Inflammatory macrophage treated with lipopolysaccharide for 1 hour (primary cell): ENCODE measurements at places on chromosomes 2 and 18.

- peak; percentile 13 for DNase-seq
Observed at GRCh38 chr2:184765112-184765895, 167.0 kb downstream of the ZNF804A start.

DNA sequence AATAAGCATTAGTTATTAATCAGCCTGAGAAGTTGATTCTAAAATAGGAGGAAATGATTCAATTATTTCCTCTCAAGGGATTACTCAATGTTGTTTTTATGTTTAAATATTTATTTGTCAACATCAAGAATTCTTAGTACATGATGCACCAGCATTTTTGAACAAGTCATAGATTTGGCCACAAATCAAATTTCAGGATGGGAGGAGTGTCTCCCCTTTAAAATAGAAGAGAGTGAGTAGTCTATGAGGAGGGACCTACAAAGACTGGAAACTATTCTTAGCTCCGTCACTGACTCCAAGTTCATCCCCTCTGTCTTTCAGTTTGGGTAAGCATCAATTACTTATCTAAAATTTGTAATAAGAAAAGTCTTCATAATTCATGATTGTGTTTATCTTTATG, 18.6 kb upstream of the IL18R1 start:
- no peak for DNase-seq

- DNase-seq = peak; percentile 21
Observed at GRCh38 chr2:25690058-25690457, 16.7 kb upstream of the DTNB start.

GRCh38 chr2:203535078-203535783, at the start of gene RAPH1:
RAPH1 (minus strand) TSS chr2:203535301; CDS start chr2:203495353, 39,948 bp downstream.
- DNase-seq = peak; percentile 92

DNA sequence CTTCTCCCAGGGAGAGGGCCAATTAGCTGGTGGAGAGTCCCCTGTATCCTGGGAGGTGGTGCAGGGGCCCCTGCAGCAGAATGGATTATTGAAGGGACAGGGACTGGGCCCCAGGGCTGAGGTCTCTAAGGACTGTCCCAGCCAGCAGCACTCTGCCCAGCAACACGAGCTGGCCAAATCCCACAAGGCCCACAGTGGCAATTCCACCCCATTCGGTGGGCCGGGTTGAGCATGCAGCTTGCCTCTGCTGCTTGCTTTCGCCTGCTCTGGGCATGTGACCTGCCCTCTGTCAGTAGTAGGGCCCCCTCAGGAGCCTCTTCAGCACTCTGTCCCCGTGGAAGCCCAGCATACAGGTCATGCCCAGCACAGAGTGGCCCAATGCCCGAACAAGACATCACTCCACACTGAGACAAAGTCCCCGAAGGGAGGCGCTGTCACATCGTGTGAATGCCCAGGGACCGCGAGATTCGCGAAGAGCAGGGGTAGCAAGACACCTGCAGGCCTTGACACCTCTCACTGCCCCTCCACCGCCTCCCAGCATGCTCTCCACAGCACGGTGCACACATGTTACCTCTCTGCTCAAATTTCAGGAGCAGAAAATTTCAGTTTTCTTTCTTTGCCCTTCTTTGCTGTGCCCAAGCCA, 65.4 kb downstream of the CRACDL start:
- DNase-seq = no peak

DNA sequence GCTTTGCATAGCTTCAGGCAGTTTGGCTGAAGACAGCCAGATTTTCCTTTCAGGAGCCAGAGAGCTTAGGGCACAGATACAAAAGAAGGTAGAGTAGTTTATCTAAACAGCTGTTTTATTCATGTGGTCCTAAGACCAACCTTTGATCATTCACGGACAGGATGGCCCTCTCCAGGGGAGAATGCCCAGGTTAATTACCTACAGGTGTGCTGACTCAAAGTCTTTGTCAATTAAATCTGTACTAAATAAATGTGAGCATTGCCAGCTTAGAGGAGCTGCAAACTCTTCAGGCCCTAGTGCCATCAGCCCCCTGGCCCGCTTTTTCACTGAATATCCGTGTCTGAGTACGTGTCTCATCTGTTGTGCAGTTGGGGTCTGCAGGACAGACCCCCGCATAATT, 554.7 kb downstream of the NUP35 start:
- no peak for DNase-seq

GRCh38 chr18:58037163-58037562, 6.9 kb upstream of the NEDD4L start:
- no peak for DNase-seq

DNA sequence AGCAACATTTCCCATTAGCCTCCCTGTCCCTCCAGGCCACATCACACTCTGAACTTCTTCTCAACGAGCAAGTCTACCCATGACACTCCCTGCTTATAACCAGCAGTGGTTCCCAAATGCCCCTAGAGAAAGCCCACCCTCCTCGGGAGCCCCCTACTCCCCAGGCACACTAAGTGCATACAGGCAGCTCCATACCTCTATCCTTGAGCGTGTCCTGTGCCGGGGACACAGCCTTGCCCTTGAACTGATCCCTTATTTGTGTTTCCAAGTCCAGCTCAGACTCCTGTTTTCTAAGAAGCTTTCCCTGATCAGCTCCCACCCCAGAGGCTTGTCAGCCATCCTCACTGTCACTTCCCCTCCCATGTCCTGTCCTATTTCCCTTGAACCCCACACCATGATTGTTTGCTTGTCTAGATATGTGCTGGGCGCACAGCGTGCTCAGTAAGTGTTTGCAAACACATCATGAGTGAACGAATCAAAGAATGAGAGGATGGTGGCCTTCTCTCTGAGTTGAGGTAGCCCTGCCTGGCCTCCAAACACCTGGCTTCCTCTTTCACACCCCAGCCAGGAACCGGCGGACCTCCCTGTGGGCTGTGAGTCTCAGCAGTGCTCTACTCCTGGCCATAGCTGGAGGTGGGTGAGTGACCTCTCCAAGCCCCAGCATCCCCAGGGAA, 2.1 kb downstream of the TEX51 start:
- no peak for DNase-seq

DNA sequence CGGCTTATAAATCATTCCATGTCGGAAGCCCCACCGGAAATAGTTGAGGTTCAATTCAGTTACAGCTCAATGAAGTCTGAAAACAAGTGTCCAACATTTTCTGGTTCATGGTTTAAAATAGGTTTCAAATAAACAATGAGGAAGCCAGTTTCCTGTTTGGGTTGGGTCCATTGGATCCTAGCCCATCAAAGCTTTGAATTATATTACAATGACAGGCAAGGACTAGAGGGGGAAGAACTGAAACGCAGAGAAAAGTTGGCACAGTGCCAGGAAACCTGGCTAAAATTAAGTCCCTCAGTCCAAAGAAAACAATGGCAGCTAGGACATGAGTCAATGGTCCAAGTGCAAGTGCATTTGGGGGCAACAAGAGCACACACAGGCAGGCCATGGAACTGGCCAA, 32.0 kb downstream of the SLC14A1 start:
- no peak for DNase-seq

DNA sequence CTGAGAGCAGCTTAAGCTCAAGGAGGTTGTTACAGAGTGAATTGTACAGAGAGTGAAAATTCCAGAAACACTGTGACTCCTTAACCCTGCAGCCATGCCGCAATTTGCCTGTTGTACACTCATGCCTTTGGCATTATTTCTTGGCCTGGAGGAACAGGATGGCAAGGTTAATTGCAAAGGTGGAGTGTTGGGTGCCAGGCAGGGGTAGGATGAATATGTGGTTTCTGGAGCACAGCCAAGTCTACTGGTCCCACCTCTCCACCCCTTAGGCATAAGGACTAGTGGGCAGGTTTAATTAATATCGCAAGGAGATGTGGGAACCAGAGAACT, 250.2 kb downstream of the LRRTM1 start:
- no peak for DNase-seq

GRCh38 chr2:68225119-68225632, 27.2 kb downstream of the PPP3R1 start:
- peak; percentile 62 for DNase-seq

DNA sequence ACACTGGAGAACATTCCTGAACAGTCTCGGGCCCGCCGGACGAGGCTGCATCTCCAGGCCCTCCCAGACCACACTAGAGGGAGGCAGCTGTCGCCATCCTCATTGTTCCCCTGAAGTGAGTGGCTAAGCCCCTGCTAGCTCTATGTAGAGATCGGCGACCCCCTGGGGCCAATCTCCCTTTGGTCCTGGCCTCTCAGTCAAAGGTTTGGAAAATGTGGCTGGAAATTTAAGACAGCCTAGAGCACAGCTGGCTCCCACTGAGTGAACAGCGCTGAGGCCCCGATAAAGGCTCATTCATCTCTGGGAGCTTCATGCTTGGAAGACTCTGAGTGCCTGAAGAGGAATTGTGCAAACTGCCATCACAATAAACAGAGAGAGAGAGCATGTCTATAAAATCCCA, 360.3 kb downstream of the CLIP4 start:
- no peak for DNase-seq

DNA sequence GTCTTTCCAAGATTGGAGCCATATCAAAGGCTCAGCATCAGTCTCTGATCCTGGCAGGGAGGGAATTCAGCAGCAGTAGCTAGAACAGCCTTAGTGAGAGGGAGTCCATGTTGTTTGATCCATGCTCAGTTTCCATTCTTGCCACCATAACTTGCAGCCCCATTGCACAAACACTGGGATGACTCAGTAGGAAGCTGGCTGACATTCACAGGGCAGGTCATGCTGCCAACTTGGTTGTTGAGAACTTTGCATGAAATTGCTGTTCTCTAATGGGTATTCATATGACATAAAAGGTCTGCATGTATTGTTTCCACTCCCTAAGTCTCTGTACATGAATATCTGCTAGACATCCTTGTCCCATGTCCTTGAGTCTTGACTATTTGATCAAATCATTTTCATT, 29.9 kb upstream of the STAT4 start:
- DNase-seq = peak; percentile 45

- no peak for DNase-seq
Observed at GRCh38 chr2:223262946-223263345, 211.0 kb downstream of the KCNE4 start.

- no peak for DNase-seq
Observed at GRCh38 chr2:47639467-47639866, 143.5 kb upstream of the MSH6 start.

- peak; percentile 53 for DNase-seq
Observed at GRCh38 chr2:101305492-101306078, 2.9 kb downstream of the RNF149 start.

- no peak for DNase-seq
Observed at GRCh38 chr2:55391155-55391554, 28.5 kb downstream of the CCDC88A start.

- no peak for DNase-seq
Observed at GRCh38 chr2:73901143-73901542, 8.3 kb downstream of the ACTG2 start.

DNA sequence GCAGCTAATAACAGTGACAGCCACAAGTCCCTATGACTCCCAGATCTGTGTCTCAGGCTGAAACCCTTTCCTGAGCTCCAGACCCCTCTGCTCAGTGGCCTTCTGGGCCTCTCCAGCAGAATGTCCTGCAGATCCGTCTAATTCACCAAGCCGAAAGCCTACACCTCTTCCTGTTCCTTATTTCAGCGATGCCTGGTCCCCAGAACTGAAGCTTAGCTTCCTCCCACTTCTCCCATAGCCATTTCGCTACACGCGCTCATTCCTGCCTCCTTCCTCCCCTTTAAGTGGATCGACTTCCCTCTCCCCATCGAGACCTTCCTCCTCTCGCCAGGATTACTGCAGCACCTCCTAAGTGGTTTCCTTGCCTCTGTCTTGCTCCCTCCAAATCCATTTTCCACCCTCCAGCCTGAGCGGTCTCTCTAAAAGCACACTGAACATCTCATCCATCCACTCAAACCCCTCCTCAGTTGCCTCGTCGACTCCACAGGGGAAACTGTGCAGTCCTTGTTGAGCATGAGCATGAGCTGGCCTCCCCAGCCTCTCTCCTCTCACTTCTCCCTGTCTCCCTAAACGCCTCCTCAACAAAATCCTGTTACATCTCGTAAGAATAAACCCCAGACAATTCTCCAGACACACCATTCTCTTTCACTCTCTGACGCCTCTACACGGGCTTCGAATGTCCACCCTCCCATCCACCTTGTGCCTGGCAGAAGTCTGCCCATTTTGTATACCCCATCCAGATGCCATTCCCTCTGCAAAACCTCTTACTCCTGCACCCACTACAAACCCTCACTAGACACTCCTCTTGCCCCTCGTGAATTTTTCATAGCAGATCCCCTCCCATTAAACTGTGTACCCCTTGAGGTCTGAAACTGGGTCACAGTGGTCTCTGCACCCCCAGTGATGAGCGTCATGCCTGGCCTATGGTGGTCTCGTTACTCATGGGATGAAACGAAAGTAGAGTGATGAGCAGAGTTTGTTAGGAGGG, 232.6 kb downstream of the ATAD2B start:
- peak; percentile 11 for DNase-seq

DNA sequence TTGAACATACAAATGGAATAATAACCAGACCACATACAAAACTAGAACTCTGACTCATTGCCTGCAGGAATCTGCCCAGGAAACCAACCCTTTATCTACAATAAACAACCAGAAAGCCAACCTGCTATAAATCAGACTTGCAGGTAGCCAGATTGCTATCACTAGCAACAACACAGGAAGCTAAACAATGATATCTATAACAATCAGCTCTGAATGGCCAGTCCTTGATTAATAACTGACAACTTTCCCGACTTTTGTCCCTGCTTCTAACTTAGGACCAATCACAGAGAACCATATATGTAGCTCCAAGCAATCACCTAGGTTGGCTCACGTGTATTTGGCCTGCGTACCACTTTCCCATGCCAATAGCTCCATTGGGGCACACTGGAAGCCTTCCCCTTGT, 470.8 kb downstream of the RIT2 start:
- DNase-seq = no peak

- peak; percentile 87 for DNase-seq
Observed at GRCh38 chr2:102082571-102083392, 59.8 kb upstream of the IL1R1 start.

- DNase-seq = no peak
Observed at GRCh38 chr2:182924306-182924705, 57.9 kb upstream of the FRZB start.

DNA sequence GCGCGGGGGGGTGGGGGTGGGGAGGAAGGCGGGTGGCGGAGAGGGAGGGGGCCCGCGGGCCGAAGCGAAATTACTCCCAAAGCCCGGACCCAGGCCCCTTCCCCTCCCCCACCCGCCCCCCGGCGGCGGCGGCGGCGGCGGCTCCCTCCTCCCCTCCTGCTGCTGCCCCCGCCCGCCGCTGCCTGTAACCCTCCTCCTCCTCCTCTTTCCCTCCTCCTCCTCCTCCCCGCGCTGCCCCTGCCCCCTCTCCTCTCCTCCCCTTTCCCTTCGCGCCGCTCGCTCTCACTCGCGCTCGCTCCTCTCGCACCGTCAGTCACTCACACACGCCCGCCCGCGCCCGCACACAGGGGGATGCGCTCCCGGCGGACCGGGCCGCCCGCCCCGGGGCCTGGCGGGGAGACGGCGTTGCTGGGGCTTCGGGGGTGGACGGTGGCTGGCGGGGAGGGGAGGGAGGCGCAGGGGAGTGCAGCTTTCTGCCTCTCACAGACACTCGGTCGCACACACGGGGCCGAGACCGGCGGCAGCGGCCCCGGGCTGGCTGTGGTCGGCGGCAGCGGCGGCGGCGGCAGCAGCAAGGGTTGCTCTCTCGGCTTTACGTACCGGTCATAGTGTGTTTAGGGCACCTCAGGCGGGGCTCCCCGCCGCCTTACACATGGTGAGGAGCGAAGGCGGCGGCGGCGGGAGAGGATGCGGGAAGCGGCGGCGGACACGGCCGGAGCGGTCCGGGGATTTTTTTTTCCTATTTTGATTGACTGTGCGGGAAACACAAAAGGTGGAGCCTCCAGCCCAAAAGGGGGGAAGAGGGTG, 405 bp downstream of the SP3 start:
- peak; percentile 62 for DNase-seq
